Activated CD4-positive, alpha-beta T cell treated with anti-CD3 and anti-CD28 coated beads for 24 hours (primary cell): ENCODE measurements at places on chromosomes 3 and 15.

DNA sequence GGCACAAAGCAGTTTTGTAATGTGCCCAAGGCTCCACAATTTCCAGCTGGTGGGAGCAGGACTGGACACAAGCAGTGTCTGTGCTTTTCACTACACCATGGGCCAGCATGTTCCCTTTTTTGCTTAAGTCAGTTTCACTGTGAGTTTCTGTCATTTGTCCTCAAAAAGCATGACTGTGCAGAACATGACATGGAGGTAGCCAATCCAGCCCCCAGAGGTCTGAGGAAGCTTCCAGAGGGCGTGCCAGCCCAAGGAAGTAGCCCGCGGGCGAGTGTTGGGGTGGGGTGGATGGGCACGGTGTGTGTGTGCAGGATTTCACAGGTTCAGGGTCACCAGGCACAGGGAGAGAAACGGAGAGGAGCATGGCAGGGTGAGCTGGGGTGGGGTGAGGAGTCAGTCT is 8.0 kb upstream of the EEFSEC start:
- DNase-seq, result no peak

DNA sequence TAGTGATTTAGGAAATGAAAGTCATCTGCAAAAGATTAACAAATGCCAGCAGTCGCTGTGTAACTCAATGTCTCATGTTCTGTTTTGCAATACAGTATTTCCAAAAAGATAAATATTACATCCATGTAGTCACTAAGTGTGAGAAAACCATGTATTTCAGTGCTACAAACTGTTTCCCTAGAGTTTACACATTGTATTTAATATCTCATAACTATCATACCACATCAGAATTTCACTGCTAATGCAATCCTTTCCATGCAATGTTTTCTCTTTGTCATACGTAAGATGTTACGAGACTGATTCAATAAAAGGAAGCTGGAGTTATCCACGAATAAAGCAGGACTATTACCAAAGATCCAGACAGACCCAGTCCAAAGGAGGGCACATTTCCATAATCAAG is 269.4 kb downstream of the GBE1 start:
- DNase-seq, result no peak

DNA sequence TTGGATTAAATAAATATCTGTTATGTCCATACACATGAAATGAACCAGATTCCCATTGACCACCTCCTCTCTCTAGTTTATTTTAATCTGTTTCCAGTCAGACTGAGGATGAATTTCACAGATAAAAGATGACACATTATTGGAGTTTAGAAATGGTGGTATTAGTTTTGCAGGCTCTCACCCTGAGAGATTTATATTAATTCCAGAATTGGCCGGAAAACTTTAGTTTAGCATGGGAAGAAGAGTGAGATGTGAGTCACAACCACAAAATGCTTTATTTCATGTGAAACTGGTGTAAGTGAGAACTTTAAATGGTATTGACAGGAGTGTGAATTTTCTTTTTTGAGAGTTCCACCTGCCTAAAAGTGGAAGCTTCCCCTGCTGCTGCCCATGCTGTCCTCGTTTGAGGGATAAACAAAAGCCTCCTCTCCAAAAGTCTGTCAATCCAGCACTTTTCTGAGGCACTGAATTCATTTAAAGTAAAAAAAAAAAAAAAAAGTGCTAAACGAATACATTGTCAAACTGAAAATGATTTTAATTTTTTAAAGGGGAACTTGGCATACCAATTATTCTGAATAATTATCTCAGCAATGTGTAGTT is 65.1 kb upstream of the EPHA3 start:
- no peak for DNase-seq

DNA sequence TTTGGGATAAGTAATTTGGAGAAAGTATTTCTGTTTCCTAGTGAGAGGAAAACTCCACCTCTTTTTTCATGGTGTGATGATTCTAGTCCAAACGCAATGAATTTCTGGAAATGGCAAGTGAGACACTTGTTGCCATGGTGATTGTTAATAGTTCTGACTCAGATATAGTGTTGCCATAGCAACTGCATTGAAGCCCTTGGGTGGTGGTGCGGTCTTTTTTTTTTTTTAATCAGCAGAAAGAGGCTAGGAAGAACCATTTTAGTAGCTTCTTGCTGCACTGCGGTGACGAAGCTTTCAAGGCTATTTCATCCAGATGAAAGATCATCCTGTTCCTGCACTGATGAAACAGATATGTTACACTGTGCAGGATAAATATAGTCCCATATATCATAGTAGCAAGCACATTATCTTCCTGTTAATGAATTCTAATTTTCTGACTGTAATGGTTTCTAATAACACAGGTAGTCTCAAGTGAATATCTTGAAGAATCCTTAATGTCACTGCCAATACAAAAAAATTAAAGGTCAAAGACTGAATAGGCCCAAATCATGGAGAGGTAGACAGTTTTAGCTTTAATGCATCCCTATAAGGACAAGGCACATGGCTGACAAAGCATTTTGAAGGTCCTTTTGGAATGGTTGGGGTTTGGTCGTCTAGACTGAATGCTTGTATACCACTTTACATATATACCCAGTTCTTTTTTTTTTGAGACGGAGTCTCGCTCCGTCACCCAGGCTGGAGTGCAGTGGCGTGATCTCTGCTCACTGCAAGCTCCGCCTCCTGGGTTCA is 125.1 kb upstream of the ZBTB20 start:
- no peak for DNase-seq

- no peak for DNase-seq
Measured at GRCh38 chr15:22823495-22824128, 14.9 kb upstream of the NIPA2 start.

DNA sequence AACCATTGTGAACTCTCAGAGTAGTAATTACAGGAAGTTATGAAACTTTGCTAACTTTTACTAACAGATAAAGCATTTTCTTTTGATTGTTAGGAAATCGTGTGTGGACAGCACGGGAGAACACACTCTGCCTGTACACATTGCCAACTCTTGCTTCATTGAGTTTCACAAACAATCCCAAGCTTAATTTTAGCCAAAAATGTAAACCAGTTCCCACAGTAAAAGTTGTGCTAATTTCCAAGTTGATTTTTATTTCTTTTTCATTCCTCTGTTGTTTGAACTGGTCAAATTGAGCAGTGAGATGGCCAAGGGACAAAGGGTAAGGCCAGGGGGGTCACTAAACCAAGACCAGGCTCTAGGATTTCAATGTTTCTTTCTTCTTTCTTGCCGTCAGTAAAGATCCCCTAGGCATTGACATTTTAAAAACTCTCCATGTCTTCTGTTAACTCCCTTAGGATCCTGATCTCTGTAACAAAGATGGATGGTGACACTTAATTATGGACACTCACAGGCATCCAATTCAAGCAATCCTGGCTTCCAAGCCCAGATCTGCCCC is 414.9 kb downstream of the RBMS3 start:
- DNase-seq, result no peak

DNA sequence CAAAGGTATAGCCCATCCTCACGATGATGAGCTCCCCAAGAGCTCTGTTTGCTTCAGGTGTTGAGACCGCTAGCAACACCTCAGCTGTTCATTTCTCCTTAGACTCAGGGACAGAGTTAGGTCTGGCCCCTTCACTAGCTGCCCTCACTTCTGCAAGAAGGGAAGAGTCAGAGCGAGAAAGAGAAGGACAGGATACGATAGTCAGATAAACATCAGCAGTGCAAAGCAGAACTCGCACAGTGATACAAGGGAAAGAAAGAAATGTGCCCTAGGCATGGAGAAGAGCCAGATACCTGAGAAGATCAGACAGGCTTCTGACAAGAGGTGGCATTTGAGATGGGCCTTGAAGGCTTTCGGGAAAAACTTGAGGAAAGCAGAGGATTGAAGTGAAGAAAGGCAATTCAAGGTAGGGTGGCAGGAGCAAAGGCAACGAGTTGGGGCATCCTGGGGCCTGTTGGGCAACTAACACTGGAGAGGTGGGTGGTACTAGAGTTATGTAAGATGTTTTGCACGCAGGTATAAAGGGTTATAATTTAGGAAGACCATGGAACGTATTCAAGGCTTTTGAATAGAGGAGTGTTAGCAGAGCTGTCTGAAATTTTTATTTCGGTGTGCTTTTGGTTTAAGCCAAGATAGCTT is 106.0 kb downstream of the PGPEP1L start:
- DNase-seq, result no peak
